ENCODE measurements at places on chromosomes 3 and 15.

GRCh38 chr3:22239011-22239410 is 488.0 kb upstream of the ZNF385D start:
- DNase-seq = no peak

- DNase-seq = peak; percentile 18
Measured at GRCh38 chr3:129690406-129690805, 83.9 kb upstream of the PLXND1 start.

DNA sequence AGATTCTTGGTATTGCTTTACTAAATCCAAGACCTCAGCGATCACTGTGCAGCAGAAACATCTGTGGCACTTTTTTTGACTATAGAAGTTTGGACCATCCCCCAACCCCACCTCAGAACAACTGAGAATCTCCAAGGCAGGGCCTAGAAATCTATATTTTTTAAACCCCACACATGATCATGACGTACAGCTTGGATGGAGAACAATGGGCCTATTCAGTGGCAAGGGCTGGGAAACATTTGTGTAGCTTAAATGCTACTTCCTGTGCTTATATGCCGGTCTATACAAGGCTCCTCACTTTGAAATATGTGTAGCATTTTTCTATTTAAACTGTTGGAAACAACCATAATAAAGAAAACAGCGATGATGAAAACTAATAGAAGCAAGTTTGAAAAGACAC is 55.1 kb upstream of the SPRED1 start:
- no peak for DNase-seq

DNA sequence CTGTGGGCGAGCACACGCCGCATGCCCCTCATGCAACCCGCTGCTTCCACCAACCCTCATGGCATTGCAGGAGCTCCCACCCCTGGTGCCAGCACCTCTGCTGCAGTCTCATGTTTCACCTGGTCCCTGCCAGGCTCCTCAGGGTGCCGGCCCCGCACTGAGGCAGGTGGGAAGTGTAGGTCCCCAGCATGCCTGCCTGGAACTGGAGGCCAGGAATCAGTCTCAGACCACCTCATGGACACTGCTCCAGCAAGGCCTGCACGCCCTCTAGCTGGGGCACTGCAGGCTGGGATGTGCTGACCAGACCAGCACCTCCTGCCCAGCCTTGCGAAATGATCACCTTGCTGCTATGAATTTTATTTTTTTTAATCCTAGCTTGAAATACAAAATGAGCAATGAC is 39.1 kb downstream of the OCA2 start:
- DNase-seq = no peak

- no peak for DNase-seq
Measured at GRCh38 chr15:69625328-69625727, 172.7 kb downstream of the RPLP1 start.

GRCh38 chr3:194632809-194633348 is 340 bp downstream of the TMEM44 start:
- DNase-seq = no peak

DNA sequence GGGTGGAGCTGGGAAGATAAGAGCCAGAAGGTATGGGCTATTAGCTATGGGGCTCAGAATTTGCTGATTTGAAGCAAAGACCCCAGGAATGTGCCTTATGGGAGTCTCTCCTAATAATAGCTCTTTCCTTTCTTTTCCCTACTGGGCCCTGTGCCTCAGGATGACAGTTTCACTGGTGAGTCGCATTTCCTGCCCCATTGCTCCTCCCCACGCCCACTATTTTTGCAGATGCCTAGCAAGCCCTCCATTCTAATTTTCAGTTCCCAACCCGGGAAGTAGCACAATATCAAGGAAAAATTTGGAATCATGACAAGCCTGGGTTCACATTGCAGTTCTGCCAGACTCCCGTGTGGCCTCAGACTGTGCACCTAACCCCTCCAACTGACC is 583 bp downstream of the IL17RE start:
- DNase-seq = no peak

GRCh38 chr3:109275702-109276293 is 40.5 kb downstream of the DPPA2 start:
- DNase-seq = no peak

- DNase-seq = no peak
Measured at GRCh38 chr3:109442531-109442930, 105.2 kb upstream of the DPPA4 start.

- no peak for DNase-seq
Measured at GRCh38 chr3:40308725-40309417, 636 bp upstream of the EIF1B start.

- no peak for DNase-seq
Measured at GRCh38 chr15:22227411-22228100, 147.2 kb downstream of the OR4M2 start.

GRCh38 chr15:73996267-73996666 is 1.8 kb downstream of the PML start:
- no peak for DNase-seq

DNA sequence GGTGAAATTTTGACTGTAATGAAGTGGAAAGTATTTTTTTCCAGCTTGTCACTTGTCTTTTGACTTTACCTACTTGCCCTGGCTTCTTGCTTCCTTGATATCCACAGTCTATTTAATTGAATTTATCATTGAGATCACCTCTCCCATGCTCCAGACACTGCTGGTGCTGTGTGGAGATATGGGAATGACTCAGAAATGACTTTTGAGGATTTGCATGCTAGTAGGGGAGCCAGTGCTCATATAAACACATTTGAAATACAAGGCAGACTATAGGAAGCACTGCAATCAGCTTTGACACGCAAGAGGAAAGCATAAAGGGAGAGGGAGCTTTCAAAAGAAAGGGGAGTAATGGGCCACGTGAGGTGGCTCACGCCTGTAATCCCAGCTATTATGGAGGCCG is 7.3 kb upstream of the TRPM1 start:
- DNase-seq = no peak

DNA sequence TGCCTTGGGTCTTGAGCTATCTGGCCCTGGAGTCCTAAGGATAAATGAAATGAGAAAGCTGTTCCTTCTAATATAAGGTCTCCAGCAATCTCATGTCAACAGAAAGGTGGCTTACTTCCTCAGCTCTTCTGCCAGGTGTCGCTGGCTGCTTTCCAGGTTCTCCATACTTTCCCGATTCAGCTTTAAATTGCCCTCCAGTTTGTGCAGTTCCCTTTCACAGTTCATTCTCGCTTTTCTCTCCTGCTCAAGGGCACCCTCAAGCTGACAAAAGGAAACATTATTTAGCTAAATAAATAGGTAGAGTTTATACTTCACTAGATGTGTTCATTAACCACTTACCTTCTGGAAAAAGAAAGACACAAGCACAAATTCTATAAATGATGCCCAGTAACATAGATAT is 73.0 kb downstream of the MYH15 start:
- no peak for DNase-seq

DNA sequence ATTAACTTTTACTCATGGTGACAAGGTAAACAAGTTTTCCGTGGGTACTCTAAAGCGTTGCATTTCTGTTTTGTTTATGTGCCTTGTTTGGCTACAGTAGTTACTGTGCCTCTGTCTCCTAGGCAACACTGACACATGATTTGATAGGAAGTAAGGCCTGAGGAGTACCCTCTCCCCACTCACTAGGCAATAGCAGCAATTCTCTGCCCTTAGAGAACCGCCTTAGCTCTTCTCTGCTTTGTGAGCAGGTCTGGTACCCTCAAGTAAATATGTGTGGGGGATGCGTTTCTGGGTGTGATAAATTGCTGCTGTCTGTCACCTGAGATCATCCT is at the start of gene IL5RA:
IL5RA (minus strand) TSS at position 76 of the 332 bp plus-strand sequence. CDS start 5,390 bp downstream, outside the sequence.
- DNase-seq = no peak

- DNase-seq = no peak
Measured at GRCh38 chr3:158847452-158847821, 45.6 kb downstream of the MFSD1 start.

- no peak for DNase-seq
Measured at GRCh38 chr15:88014454-88015160, 241.9 kb downstream of the NTRK3 start.

GRCh38 chr15:22968366-22968765 is 11.8 kb downstream of the CYFIP1 start:
- peak; percentile 64 for DNase-seq

GRCh38 chr3:30628205-30628900 is 22.0 kb downstream of the TGFBR2 start:
- DNase-seq = no peak

GRCh38 chr3:129453732-129454131 is 13.7 kb downstream of the IFT122 start:
- no peak for DNase-seq

- no peak for DNase-seq
Measured at GRCh38 chr3:153087595-153088566, 74.1 kb upstream of the RAP2B start.

DNA sequence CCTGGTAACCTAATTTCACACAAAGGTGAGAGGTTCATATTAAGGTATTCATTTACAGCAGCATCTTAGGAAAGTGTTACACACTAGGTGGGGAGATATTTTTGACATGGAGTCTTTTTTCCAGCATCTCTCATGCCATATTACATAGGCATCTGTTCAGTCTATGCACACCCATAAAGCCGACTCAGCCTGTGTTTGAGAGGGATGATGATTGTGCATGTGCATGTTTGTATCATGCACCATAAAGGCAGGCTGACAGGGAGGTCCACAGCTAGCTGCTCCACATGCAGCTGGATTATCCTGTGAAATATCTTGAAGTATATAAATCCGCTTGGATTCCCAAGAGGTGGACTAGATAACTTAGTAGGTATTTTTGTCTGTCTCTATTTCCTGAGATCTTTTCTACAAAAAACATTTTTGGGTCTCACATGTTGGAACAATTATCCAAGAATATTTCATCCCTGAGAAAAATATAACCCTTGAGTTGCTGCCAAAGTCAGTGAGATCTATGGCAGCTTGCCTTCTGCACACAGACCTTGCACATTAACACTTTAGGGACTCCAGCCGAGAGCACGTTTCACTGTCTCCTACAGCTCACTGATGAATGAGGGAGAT is 288.4 kb upstream of the DPH6 start:
- no peak for DNase-seq

DNA sequence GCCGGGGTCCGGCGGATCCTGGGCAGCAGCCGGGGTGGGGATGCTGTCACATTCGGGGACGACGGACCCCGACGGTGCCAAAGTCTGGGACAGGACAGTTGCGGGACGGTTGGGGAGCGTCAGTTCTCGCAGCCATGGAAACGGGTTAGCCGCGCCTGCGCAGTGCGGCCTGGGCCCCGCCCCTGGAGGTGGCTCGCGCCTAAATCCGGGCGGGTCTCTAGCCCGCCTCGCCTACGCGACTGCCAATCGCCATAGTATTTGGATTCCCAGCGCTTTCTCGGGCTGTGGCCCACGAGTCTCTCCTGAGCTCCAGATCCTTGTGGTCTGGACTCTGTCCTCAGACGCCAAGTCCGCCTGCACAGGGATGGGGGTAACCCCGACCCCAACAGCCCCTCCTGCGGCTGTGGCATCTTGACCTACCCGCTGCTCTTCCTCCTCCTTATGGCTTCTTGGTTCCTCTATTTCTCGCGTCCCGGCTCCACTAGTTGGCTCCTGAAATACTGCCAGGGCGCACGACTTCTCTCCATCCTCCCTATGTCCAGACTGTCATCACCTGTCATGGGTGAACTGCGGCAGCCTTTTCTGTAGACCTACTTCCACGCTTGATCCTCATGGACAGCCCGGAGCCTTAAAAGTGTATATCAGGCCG is at the start of gene ZMYND10:
ZMYND10 (minus strand) TSS at position 147 of the 649 bp plus-strand sequence. CDS start 153 bp downstream, outside the sequence.
- DNase-seq = no peak

DNA sequence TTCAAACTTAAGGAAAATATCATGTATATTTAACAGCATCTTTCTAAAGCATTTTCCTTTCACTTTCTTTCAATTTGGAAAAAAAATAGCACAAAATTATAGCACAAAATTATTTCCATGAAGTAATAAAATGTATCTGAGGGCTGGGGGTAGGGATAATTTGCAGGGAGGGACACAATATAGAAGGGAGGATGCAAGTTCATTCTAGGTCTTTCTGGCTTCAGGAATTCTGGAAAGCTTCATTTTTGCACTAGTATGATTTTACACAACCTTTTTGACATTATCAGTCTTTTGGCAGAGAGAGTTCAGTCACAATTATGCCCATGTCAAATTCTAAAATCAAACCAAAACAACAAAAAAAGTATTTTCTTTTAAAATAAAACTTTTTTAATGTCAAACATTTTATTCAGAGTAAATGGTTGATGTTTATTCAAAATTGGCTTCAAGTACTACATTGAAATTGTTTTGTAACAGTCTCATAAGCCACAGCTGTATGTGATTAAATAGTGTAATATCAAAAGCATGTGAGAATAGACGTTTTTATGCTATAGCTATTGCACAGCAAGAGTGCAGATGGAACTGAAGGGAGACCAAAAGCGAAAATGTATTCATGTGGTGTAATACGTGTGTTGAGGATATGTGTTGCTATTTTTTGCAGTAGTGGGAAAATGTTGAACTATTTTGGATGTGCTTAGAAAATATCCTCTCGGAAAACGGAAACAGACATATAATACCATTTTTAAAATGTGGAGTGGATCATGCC is 5.8 kb downstream of the RBMS3 start:
- no peak for DNase-seq
